ENCODE measurements at places on chromosomes 6 and 20.

DNA sequence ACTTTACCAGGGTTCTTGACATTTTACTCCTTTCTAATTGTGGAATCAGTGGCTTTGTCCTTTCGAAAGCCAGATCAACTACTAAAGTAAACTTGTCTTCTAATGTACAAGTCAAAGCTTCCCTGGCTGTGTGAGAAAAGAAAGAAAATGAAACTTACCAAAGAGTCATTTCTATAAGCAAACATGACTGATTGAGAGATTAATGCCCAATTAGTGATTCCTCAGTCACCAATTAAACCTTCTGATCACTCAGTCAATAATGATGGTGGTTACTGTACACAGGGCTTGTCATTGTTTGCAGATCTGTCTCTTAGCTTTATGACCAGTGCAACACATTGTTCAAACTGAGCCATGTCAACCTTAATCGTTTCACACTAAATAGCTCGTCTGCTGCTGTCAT is 1168.4 kb upstream of the CITED2 start:
- DNase-seq: no peak

GRCh38 chr6:53544470-53545308 is at the start of gene GCLC:
Gene GCLC (minus strand): TSS chr6:53545101. CDS start chr6:53544645, 456 bp downstream.
- DNase-seq: peak; percentile 93

DNA sequence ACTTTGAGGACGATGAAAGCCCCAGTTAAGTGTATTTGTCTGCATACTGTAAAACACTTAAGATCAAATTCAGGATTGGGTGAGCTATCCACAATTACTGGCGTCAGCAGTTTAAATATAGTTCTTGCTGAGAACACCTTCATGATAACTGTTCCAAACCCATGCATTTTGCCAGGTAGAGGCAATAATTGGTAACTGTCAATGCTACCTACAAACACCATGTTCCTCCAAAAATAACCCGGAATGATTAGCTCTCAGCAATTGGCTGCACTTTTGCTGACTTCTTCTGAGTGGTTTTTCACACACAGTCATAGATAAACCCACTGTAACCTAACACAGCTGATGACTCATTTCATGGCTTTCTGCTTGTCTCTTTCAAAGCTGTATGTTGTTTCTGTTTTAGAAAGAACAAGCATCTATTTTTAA is 1358.6 kb upstream of the GJE1 start:
- DNase-seq: no peak

GRCh38 chr20:44849703-44850102 is 35.8 kb upstream of the YWHAB start:
- no peak for DNase-seq

DNA sequence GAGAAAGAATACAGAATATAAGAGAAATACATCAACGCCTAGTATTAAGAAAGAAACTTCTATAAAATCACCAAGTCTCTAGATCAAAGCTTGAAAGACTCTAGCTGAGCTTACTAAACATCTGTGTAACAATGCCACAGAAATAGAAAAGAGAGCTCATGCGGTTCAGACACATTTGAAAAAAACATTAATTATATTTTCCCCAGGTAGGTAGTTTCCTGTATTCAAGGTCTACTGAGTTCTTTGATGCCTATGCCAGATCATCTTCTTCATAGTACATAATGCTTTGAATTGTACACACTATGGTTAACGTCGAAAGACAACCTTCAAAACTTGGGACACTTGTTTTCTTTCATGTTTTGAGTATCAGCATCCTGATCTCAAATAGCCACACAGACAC is 11.3 kb downstream of the MOXD1 start:
- DNase-seq: no peak

- no peak for DNase-seq
Observed at GRCh38 chr6:4437342-4437741, 302.0 kb upstream of the ECI2 start.

- no peak for DNase-seq
Observed at GRCh38 chr6:169830876-169831275, 79.5 kb downstream of the ERMARD start.

- no peak for DNase-seq
Observed at GRCh38 chr6:129684903-129685661, 24.9 kb downstream of the ARHGAP18 start.

GRCh38 chr6:154234019-154234772 is 122.4 kb downstream of the IPCEF1 start:
- no peak for DNase-seq
